ENCODE measurements at places on chromosomes 12 and 14.
A peak's percentile ranks its signal among the peaks of the same experiment; 100 is the strongest.

- no peak for DNase-seq
These were observed 2.6 kb upstream of the LGMN start for GRCh38 chr14:92750994-92751400.

DNA sequence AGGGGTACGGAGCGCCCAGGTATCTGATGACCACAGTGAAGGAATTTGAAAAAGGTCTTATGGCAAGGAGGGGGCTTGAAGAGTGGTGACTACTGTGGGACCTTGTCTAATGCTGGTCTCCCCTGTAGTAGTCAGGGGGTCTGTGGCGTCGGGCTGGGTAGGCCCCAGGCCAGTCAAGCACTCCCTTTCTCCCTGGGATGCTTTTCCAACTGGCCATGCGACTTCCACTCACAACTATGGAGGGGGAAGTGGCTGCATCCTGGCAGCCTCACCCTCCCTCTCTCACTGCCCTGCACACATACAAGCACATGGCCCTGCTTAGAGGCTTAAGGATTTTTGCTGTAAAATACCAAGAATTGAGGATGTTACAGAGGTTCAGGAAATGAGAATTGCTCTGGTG is 4.1 kb downstream of the TSPAN11 start:
- DNase-seq: no peak

GRCh38 chr12:119204131-119204530 is 25.4 kb downstream of the HSPB8 start:
- DNase-seq: no peak

GRCh38 chr12:7303230-7303629 is 642 bp upstream of the ACSM4 start:
- no peak for DNase-seq

DNA sequence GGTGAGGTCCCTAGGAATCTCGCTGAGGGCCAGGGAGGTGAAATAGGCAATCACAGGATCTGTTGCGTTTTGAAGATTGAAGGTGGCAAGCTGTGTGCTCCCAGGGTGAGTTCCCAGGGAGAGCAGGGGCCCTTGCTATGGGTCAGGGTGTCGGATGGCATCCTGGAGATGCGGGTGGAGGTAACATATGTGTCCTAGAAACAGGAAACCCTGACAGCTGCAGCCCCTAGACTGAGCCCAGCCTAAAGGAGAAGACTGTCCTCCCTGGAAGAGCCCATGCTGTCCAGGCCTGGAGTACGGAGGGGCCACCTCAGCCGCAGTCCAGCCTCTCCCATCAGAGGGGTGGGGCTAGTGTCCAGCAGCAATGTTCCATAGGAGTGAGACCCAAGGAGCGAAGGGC is 194.2 kb downstream of the NTF3 start:
- DNase-seq: no peak

- no peak for DNase-seq
These were observed 204.7 kb upstream of the PELI2 start for GRCh38 chr14:55913324-55914025.

DNA sequence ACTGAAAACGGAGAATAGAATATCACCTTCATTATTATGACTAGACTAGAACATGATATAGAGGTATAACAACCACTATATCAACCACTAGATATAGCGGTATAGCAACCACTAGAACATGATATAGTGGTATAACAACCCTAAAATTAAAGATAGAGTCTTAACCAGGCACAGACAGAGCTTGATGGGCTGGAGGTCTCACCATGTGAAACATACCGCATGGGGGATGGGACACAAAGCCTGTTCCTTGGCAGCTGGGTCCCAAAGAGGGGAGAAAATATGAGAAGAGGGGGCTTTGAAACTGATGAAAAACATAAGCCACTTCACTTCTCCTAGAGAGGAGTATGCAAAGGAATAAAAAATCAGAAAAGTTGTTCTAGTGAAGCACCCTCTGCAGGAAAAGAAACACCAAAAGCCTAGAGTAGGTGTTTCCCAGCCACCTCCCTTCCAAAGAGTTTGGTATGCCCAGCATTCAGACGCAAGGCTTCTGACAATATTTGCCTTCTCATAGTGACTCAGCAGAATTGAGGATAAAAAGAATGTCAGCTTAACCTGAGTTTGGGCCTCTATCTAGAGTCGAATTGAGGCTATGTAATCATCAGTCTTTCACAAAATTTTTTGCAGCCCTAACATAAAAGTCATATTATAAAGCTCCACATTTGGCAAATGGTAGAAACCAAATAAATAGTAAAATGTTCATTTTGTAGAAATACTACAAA is 316.4 kb downstream of the NOVA1 start:
- DNase-seq: no peak

DNA sequence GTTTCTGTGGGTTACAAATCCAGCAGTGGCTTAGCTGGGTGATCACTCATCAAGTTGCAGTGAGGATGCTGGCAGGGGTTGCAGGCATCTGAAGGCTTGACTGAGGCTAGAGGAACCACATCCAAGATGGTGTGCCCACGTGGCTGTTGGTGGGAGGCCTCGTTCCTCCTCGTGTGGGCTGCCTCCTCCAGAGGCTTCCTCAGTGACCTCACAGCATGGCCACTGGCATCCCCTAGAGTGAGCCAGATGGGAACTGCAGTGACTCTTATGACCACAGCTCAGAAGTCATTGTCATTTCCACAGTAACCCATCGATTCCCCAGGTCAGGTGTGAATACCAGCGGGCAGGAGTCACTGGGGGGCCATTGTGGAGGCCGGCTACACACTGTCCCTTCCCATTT is 17.8 kb downstream of the AACS start:
- no peak for DNase-seq

DNA sequence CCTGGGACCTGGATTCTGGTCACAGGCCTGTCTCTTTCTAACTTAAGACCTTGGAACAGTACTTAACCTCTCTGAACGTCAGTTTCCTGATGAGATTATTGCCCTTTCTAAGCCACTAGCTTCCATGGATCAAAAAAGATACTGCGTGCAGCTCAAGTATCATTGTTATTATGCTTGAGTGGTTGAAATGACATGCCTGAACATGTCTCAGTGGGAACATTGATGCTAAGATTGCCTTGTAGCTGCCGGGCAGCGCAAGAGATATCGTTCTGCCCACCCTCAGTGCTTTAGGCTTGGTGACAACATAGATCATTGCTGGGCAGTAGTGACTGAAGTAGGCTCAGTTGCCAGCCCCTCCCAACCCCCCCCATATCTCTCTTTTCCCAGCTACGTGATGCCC is 131.9 kb downstream of the SMOC1 start:
- DNase-seq: no peak

- DNase-seq: no peak
These were observed 164.5 kb downstream of the SLC38A4 start for GRCh38 chr12:46661110-46661845.

DNA sequence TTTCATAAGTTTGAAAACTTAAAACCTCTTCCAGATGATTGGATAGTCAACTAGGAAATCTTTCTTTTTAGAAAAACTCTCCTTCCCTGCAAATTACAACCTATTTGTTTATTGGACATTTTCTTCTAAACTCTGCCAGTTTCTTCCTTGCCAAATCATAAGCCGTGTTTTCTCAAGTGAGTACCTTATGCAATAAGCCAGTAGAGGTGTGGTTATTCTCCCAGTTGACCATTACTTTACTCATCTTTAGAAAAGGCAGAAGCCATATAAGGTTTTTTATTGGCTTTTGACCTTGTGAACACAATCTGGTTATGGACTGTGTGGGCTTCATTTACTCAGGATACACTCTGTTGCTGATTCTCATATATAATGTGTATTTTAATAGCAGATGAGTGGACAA is 14.6 kb downstream of the ACTR6 start:
- no peak for DNase-seq

DNA sequence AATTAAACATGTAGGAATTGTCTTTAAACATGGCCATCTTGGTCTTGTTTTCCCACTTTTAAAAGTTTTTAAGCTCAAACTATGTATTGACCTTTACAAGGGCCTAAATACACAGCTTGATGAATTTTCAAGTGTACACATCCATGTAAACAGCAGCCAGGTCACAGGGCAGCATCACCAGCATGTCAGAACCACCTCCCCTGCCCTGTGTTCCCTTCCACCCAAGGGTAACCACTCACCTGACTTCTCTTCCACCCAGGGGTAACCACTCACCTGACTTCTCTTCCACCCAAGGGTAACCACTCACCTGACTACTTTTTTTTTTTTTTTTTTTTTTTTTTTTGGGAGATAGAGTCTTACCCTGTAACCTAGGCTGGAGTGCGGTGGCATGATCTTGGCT is 4.6 kb downstream of the FBXW8 start:
- DNase-seq: no peak

DNA sequence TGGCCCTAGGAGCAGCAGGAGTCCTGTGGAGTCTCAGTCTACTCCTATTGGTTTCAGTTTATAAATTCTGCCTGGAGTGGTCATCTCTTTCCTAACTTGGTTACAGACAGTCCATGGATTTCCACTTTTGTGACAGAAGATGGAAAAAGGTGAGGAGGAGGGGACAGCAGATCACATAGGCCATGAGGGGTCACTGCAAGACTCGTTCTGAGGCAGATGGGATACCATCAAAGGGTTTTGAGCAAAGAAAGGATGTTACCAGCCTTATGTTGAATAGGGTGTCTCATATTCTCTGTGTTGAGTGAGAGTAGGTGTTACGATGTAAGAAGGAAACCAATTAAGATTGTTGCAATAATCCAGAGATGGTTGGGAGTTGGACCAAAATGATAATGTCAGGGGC is 15.3 kb downstream of the PDE3A start:
- DNase-seq: no peak

- DNase-seq: no peak
These were observed 308.3 kb downstream of the GXYLT1 start for GRCh38 chr12:41836416-41836815.

DNA sequence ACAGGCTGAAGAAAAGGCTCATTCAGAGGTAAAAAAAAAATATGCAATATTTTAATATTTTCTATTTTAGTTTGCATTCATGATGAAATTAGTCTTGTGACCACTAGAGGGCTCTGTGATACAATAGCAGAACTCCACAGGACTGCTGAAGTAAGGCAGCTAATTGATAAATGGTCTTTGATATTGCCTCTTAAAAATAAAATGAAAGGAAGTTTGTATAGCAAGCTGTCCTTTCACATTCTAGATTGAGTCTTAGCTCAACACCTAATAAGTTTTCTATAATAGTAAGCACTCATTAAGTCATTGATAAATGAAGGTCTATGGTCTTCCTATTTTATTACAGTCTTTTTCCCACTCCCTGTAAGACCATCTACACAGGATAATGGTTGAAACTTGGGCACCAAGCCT is 315.7 kb downstream of the NAV3 start:
- DNase-seq: no peak

GRCh38 chr12:104354167-104354867 is 50.8 kb downstream of the EID3 start:
- no peak for DNase-seq

DNA sequence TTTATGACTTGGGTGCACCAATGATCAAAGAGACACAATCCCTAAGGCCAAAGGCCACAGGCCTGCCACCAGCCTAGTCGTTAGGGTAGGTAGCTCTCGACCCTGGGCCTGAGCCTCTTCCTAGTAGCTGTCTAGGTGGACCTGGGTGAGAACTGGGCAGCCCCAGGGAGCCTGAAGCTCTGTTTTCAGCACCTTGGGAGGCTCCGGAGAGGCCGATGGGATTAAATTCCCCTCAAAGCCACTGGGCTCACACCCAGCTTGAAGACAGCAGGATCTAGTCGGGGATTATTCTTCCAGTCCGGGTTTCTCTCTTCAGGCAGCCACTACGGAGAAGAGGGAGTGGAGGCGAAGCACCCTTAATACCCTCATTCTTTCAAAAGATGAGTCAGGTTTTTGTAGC is 79.8 kb downstream of the TMEM260 start:
- DNase-seq: no peak

- no peak for DNase-seq
These were observed 20.1 kb downstream of the TSPAN9 start for GRCh38 chr12:3097186-3097804.

DNA sequence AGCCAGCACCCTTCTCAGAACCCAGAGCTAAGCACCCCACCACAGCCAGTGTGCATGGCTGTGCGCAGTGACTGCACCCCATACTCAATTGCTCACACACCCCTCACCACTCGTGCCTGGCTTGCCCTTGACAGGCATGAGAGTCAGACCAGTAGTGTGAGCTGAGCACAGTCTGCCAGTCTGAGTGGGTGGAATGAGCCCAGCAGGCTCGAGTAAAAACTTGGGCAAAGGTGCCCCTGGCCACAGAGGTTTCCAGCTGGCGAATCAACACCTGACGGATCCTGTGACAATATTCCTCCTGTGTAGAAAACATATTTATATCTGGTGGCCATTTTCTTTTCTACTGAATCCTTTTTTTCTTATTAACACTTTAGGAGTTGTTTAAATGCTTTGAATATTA is 202.5 kb downstream of the TMEM117 start:
- no peak for DNase-seq

- no peak for DNase-seq
These were observed 209.8 kb upstream of the PLEKHG7 start for GRCh38 chr12:92492995-92493394.

DNA sequence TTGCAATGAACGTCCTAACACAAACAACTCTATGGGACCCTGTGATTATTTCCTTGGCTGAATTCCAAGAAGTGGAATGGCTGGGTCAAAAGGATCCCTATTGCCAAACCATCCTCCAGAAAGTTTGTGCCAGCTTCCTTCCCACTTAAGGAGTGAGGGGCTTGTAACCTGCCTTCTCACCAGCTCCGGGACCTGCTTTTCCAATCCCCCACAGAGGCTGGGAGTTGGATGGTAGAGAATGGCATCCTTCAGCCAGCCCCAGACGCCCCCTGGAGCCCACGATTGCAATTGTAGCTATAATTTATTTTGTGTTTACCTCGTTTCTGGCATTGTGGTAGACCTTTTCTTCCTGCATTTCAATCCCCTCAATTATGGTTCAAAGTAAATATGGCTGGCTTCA is 9.7 kb upstream of the ZDHHC22 start:
- DNase-seq: peak; percentile 25

- DNase-seq: peak; percentile 81
These were observed 1.3 kb downstream of the ESYT1 start for GRCh38 chr12:56129206-56129941.

DNA sequence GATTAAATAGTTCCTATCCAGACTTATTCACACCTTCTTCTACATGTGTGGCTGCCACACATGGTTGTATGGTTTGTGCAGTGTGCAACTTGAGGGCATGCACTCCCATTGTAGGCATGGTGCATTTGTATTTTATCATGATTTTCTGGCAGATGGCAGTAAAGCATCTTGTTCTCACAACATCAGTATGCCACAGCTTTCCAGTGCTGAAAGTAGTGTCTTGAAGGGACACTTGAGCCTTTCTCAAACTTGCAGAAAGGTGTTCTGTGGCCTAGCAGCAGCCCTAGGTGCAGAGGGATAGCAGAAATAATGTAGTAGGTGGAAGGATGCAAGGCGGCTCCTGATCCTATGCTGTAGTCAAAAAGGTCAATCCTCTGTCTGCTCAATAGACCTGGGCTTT is 72.9 kb downstream of the LMNTD1 start:
- DNase-seq: no peak
